WTC11 (cell line): ENCODE measurements at places on chromosomes 5 and 9.
A peak's percentile ranks its signal among the peaks of the same experiment; 100 is the strongest.

GRCh38 chr5:592158-592557, 20.0 kb upstream of the CEP72 start:
- DNase-seq = no peak

DNA sequence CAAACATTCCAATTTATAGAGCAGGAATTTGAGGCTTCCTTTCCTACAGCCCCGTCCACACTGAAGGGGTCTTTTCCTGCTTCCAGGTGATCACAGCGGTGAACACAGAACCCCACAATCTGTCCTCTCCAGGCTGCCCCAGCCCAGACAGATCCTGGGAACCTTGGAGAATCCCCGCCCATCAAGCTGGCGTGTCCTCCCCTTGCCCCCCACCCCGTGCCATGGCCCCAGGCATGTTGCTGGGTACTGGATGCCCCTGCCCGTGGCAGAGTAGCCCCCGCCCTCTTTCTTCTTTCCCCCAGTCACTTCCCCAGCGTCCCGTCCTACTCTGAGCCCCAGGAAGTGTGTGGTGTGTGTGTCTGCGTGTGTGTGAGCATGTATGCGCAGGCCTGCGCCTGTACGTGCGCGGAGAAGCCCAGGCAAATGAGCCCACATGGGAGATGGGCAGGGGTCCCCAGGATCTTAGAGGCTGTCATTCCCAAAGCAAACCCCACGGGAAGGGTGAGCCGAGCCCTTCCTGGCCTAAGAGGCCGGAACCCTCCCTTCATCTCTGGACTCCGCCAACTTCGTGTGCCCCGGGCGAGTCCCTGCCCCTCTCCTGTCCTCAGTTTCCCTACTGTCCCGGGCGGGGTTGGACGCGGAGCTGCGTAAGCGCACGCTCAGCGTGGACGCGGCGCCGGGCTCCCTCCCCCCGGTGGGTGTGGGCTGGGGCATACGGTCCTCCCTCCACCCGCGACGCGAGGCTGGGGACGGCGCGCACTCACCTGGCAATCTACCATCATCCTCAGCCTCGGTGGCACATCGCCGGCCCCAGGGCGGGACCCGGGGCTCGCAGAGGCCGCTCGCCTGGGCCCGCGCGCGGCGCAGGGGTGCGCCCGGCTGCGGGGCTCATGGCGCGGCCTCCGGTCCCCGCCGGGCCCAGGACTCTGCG, 15.2 kb downstream of the GBGT1 start:
- no peak for DNase-seq

DNA sequence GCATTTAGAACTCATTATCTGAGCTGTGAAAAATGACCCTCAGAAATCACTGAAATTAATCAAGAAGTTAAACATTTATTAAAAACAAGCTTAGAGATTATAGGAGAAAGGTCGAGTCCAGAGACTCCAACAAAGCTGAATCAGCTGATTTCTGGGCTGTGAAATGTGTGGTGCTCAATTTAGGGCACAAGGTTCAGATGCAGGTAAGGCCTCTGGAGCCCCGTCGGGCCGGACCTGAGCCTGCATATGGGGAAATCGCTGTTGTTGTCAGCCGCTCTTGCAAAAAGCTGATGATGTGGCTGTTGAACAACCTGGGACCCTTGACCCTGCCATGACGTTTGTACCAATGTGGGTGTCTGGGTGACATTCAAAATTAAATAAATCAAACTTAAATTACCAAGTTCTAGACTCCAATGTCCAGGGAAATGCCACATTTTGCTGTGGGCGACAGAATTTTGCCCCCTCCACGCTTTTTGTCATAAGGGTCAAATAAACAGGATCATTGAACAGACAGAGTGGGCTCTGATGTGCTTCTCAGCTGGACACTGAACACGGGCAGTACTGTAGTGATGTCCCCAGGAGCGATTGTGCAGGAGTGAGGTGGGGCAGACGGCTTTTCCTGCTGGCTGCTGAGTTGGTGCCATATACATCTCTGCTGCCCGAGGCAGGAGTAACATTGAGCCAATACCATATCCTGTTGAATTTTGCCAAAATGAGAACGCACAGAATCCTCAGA, 27.2 kb upstream of the FBP1 start:
- no peak for DNase-seq

GRCh38 chr5:158970569-158971014, 129.1 kb downstream of the EBF1 start:
- DNase-seq = no peak

GRCh38 chr5:59786334-59786805, 107.2 kb downstream of the PDE4D start:
- no peak for DNase-seq

GRCh38 chr5:135371622-135372232, 27.3 kb downstream of the MACROH2A1 start:
- no peak for DNase-seq

DNA sequence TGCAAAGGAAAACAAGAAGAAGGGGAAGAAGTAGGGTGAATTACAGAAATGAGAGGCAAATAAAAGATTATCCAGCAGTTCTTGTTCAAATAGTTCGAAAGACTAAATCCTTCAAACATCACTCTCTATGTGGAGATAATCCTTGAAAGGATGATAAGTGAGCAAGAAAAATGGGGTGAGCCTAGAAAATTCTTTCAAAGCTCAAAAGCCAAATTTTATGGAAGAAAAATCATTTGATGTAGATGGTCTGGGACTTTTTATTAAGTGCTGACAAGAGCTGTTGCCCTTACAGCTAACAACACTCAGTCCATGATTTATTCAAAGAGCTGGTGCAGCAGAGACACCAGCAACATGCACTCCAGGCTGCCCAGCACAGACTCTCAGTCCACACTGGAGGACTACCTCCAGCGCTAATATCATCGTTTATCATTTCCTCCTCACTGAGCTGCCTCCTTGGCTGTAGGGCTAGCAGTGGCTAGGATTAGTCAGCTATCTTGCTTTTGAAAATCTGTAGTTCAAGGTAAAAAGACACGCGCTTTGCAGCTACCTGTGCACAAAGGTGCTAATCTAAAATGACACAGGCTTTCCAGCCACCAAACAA, 264.8 kb upstream of the KIF2A start:
- no peak for DNase-seq

DNA sequence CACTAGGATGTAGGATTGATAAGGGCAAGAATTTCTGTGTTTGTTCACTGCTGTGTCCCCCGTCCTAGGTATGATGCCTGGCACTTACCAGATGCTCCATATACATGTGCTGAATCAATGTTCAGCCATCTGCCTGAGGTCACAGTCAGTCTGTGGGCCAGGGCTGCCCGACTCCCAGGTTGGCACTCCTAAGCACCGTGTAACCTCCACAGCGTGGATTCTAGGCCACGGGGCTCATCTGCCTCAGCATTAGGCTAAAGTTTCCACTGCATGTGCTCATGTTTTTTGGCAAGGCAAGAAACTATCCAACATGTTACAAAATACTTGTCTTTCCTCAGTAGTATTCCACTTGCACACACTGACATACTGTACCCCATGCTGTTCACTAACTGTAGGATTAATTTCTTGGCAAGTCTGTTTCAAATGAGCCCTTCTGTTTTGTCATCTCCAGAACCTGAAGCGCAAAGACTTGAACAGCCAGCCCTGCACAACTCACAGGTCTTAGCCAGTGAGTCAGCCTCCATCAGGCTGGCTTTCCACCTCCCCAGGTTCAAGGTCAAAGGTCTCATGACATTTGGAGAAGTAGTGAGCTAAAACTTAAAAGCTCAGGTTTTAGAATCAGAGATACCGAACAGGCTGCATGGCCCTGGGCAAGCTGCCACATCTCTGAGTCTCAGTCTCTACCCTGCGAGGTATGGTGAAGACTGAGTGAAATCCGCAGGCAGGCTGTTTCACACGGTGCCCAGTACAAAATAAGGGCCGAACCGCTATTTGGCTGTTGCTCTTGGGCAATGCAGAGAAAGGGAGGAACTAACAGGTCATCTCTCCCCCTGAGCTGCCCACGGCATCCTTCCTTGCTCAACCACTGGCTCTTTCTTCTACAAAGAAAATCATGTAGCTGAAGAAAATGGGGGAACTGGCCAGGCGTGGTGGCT, 7.2 kb downstream of the TOR1A start:
- DNase-seq = no peak

DNA sequence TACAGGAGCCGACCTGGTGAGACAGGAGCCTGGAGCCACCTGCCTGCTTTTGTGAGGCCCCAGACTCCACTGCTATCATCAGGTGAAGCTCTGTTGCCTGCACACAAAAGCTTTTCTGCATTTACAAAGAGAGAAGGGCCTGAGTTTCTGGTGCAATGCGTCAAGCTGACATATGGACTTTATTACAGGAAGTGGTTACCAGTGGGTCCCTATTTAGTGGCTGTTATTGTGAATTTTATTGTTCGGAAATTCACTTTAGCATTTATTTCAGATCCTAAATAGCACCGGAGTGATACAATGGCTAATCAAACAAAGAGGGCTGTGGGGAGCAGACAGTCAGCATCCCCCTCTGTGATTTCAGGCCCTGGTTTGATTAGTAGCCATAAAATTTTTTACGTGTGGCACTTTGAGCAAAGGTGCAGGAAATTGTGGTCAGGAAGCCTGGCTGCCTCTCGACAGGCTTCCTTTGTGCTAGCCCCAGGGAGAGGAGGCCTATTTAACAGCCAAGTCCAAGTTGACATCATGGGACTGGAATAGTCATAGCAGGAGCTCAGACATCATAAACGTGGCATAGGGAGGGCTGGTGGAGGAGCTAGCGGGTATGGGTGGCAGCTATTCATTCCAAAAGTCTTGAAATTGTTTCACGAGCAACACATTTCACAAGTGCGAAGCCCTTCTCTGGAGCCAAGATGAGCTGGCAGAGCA, 8.4 kb downstream of the TGFBI start:
- no peak for DNase-seq

DNA sequence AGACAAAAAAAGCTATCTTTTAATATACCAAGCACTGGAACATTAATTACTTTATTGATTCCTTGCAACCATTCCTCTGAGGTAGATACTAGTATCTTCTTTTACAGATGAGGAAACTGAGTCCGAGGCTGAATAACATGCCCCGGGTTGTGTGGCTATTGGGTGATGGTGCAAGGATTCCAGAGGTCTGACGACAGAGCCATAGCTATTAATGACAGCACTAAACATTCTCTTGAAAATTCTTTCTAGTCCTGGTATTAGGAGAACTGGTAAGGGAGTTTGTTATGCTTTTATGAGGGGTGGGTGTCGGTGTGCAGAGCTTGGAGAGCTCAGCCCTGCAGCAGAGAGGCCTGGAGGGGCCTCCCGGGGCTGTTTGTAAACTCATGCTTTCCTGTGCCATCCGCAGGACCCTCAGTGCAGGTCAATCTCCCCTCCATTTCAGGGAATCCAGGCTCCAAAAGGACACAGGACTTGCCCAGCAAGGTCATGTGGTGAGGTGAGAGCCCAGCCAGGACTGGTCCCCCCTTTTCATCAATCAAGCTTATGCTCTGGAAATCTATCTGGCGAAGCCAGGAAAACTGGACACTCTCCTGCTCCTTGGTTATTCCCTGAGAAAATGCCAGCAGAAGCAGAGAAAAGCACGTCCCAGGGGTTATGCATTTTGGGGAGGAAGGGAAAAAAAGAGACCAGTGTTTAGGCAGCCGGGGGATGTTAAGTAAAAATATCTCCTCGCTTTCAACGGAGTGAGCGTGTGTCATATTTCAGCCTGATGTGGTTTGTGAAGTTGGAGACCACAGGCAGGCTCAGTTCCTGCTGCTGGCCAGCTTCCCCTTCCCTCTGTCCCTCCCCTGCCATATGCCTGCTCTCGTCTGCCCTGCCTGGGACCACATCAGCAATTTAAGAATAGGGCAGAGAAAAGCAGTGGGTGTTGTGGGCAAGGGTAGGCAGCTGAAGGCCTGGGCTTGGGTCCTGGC, 3.7 kb downstream of the GSN start:
- DNase-seq = no peak

DNA sequence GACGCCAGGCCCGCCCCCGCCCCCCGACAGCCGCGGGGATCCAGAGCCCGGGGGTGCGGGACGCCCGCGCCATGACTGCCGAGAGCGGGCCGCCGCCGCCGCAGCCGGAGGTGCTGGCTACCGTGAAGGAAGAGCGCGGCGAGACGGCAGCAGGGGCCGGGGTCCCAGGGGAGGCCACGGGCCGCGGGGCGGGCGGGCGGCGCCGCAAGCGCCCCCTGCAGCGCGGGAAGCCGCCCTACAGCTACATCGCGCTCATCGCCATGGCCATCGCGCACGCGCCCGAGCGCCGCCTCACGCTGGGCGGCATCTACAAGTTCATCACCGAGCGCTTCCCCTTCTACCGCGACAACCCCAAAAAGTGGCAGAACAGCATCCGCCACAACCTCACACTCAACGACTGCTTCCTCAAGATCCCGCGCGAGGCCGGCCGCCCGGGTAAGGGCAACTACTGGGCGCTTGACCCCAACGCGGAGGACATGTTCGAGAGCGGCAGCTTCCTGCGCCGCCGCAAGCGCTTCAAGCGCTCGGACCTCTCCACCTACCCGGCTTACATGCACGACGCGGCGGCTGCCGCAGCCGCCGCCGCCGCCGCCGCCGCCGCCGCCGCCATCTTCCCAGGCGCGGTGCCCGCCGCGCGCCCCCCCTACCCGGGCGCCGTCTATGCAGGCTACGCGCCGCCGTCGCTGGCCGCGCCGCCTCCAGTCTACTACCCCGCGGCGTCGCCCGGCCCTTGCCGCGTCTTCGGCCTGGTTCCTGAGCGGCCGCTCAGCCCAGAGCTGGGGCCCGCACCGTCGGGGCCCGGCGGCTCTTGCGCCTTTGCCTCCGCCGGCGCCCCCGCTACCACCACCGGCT, 1.0 kb downstream of the FOXE1 start:
- DNase-seq = peak; percentile 61

- DNase-seq = no peak
Measured at GRCh38 chr5:114782177-114782576, 387.5 kb downstream of the TRIM36 start.

DNA sequence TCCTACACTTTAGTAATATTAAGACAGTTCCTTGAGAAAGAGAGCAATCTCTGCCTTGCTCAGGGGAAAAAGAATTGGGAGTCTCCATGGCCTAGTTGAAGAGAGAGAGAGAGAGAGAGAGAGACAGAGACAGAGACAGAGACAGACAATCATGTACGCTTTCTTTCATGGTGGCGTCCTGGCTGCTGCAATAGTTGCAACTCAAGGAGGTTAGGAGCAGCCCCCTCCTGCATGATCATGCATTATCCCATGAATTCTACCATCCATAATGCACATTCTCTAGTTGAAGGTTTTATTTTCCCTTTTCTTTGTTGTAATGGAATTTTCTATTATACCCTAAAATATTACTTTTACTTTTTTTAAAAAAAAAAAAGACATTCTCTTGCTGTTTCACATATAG, 50.7 kb downstream of the PPP2R2B start:
- no peak for DNase-seq

GRCh38 chr5:165161204-165161603, 1655.8 kb downstream of the MAT2B start:
- DNase-seq = peak; percentile 45

- no peak for DNase-seq
Measured at GRCh38 chr5:143019614-143020515, 249.7 kb downstream of the ARHGAP26 start.
